ENCODE measurements at places on chromosomes 1 and 21.

GRCh38 chr1:166838766-166839599 lies at the start of gene POGK:
Gene POGK, plus strand, starts transcription at chr1:166839475. Its CDS starts 1,482 bp downstream, at chr1:166840957.
- peak; percentile 80 for DNase-seq

GRCh38 chr1:226798427-226799411 lies 59.6 kb upstream of the ITPKB start:
- peak; percentile 22 for DNase-seq

- DNase-seq, result no peak
Observed at GRCh38 chr1:240562111-240562590, 49.8 kb downstream of the GREM2 start.

GRCh38 chr21:42918291-42918690 lies 7.1 kb downstream of the ERVH48-1 start:
- no peak for DNase-seq

DNA sequence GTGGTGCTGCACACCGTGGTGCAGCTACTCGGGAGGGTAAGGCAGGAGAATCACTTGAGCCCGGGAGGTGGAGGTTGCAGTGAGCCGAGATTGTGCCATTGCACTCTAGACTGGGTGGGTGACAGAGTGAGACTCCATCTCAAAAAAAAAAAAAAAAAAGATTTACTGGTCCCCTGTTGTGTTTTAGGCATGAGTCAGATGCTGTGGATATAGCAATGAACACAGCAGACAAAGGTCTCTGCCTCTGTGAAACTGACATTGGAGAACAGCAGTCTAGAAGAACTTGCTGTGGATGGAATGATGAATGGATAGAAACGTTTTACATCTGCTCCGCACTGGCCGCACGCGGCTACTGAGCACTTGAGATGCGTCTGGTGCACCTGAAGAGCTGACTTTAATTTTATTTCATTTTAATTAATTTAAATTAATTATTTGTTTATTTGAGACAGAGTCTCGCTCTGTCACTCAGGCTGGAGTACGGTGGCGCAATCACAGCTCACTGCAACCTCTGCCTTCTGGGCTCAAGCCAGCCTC lies 24.5 kb upstream of the EPHA2 start:
- no peak for DNase-seq

GRCh38 chr1:31539329-31539728 lies 37.0 kb upstream of the TINAGL1 start:
- no peak for DNase-seq

DNA sequence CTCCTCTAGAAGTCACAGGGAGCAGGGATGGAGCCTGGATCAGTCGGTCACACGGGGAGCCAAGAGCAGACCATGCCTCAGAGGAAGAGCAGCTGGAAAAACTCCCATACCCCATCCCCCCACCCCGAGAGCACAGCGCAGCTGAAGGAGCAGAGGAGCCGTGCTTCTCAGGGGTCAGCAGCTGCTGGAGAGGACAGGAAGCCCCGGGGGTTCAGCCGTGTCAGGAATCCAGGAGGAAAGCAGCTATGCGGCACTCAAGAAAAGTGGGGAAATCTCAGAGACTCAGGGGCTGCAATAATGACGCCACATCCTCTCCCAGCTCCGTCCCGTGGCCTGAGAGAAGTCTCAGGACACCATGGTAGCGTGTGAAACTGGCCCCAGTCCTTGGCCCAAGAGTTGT lies 102.3 kb downstream of the NPHP4 start:
- DNase-seq, result no peak

GRCh38 chr21:27408826-27409225 lies 441.9 kb upstream of the ADAMTS5 start:
- no peak for DNase-seq

GRCh38 chr1:81758181-81758580 lies 42.6 kb upstream of the ADGRL2 start:
- no peak for DNase-seq

DNA sequence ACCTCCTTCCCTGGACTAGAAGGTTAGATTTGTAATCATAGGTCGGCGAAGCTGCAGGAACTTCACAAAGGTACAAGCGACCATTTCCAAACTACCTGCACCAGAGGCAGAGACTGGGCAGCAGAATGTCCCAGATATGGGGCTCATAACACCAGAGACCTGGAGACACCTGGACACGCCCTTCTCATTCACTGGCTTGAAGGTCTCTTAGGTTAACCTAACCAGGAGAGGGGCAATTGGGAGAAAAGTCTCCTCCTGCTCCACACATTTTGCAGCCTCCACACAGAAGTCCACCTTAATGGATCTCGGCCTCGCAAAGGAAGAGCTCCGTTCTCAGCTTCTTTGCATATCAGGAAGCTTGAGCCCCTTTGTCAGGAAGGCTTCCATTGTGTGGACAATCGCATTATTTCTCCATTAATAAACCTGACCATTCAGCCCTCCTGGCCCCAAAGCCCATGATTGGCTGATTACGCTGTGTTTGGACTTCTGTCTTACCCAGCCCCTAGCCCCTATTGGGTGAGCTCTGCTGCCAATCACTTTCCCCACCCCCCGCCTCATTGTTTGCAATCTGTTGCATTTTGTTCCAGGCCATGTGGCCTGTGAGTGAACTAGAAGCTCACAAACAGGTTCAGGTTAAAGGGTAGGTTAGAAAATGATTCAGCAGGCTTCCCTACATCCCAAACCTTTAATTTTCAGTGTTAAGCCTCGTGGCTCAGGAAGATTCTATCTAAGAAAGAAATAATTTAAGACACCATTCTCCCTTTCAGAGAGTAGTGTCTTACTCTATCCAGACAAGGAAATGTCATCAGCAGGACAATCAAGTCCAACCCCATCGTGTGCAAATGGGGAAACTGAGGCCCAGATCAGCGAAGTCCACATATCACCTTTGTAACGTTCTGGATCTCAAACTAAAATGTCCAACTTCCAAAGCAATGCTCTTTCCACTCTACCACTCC lies 2.8 kb downstream of the MYCL start:
- no peak for DNase-seq

- DNase-seq, result no peak
Observed at GRCh38 chr1:66576645-66577044, 42.7 kb downstream of the SGIP1 start.

DNA sequence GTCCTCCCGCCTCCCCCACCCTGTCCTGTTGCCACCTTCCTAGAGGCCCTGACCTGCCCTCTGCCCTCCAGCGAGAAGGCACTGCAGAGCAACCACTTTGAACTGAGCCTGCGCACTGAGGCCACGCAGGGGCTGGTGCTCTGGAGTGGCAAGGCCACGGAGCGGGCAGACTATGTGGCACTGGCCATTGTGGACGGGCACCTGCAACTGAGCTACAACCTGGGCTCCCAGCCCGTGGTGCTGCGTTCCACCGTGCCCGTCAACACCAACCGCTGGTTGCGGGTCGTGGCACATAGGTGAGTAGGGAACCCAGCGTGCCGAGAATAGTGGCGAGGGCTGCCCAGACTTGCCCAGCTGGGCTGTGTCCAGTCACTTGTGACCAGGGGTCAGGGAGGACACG lies 20.4 kb downstream of the RNF223 start:
- DNase-seq, result no peak

DNA sequence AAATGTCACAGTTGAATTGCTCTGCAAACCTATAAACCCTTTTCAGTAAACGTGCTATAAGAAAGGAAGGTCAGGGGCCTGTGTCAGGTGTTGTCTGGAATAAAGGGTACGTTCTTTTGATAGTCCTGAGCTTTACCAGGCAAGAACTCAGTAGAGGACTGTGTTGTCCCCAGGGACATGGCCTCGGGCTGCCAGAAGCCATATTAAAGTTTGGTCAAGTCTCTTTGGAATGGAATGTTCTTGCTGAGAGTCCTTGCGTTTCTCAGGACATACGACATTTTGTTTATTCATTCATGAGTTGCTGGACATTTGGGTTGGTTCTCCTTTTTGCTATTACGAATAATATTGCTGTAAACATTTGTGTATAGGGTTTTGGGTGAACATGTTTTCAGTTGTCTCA lies 16.8 kb downstream of the VPS13D start:
- DNase-seq, result no peak

- DNase-seq, result no peak
Observed at GRCh38 chr1:6958407-6959030, 173.3 kb downstream of the CAMTA1 start.

- no peak for DNase-seq
Observed at GRCh38 chr1:240763771-240764170, 151.8 kb upstream of the GREM2 start.

GRCh38 chr1:33256471-33257206 lies at the start of gene ZNF362:
Gene ZNF362, plus strand, starts transcription at chr1:33256492. Its CDS starts 14,083 bp downstream, at chr1:33270575.
- peak; percentile 34 for DNase-seq

DNA sequence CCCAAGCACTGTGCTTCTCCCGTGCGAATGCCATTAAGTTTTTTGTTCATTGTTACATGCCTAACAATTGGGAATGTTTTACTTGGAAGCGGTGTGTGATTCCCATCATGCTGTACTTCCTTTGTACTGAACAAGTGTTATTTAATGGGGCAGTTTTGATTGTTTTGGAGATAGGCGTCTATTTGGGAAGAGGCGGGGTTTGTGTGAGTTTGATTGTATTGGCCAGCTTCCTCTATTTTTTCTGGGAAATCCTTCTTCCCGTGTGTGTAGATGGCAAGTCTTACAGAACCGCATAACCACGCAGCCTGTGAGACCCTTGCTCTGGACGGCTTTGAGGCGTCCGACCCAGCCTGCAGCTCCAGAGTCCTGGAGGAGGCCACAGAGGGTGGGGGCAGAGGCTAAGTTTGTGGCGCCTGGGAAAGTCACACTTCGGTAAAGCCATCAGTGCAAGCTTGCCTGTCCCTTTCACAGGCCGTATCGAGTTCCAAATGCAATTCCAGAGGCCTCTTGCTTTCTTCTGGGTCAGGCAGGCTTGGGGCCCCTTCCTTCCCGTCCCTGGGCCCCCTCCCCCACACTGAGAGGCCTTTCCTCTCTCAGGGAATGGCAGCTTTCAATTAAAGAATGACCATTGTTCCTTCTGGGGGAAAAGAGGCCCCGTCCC lies 210.3 kb downstream of the TOMM20 start:
- DNase-seq, result no peak

- peak; percentile 44 for DNase-seq
Observed at GRCh38 chr1:156705918-156706656, 704 bp upstream of the CRABP2 start.

DNA sequence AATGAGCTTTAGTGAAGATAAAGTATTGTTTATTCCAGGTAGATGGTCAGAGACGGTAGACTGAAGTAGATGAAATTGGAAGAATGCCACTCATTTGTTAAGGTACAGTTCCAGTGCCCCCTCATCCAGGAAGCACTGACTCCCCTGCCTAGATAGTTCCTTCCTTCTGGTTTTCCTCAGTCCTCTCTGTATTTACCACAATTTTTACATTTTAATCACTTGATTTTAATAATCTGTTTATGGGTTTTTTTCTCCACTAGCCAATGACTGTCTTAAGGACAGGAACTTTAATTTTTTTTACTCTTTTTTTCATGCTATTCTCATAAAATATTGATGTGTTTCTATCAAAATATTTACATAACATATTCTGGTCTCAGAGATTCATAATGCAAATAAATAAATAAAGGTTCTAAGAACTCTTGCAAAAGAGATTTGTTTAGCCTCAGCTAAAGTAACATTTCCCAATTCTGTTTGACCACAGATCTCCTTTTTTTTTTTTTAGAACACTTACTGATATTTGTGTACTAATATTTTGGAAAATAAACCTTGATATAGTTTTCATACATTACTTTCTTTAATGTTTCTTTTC lies 651.6 kb downstream of the PLPP3 start:
- no peak for DNase-seq

GRCh38 chr1:30511991-30512913 lies 211.1 kb downstream of the MATN1 start:
- DNase-seq, result no peak

DNA sequence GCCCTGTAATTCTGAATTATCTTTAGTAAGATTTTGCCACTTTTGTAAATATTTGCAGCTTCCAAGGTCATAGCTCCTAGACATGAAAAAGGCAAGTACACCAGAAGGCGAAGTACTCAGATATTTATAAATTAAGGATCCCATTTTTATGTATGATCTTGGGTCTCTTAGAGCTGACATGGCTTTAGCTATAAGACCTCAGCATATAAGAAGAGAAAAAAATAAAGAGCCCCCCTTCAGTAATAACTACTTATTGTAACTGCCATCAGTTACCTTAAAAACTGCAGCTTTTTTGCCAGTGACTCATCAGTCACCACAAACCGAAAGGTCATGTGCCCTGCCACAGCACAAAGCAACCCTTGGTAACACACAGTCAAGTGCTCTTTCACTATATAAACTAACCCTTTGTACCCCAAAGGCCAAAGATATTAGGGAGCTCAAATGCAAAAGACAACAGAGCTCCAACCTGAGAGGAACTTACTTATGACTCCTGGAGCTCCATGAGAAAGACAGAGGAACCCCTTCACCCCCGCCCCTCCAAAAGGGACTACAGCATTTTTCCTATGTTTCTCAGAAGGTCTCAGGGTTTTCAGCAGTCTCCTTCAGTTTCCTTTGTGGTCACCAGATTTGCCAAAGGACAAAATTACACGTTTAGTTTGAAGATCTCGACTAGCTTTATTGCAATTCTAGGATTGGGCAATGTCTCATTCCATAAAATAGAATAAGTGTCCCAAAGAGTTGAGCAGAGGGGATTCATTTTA lies 219.8 kb upstream of the DUSP10 start:
- peak; percentile 51 for DNase-seq

DNA sequence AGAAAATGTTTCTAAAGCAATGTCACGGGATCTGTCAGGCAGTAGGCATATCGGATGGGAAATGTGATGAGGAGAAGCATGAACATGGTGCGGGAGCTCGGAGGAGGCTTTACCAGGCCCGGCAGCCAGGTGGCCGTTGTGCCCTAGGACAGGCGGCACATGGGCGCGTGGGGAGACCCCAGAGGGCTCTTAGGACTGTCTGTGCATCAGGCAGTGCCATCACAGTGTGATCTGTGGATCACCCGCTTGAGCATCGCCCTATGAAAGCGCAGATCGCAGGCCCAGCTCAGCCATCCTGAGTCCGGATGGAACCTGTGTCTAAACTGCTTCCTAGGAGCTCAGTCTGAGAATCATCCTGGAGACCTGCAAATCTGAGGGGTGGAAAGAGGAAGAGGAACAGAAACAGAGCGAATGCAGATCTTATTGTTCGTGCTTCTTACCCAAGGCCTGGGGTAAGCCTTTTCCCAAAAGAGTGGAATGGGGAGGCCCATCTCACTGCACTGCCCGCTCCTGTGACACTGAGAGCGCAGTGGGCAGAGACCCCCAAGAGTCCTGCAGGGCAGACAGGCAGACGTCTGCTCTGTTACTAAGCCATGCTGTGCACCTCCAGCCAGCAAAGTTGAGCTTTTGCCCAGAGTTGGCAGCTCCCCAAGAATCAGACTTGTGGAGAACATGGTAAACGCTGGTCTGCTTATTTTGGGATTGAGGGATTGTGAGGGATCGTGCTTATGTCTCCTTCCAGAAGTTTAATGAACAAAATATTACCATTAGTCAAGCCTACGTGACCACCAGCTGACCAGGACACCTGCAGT lies 251.0 kb downstream of the RHOU start:
- no peak for DNase-seq
